ENCODE measurements at places on chromosomes 16 and 17.

- no peak for DNase-seq
Observed at GRCh38 chr17:53100126-53100525, 722.6 kb upstream of the KIF2B start.

DNA sequence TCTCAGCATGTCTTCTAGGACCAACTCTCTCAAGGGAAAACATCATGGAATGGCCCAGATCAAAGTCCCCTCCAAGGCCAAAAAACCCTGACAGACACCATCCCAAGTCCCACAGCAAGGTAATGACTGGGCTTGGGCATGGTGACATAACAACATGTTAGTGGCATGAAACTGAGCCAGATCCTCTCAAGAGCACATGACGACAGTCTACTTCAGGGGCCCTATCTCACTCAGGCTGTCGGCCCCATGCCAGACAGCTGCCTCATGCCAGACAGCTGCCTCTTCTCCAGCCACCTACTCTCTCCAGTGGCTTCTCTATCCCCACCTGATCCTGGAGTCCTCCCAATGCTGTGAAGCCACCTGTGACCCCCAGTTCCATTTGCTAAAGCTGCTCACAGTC is 18.4 kb downstream of the HSD11B2 start:
- no peak for DNase-seq

DNA sequence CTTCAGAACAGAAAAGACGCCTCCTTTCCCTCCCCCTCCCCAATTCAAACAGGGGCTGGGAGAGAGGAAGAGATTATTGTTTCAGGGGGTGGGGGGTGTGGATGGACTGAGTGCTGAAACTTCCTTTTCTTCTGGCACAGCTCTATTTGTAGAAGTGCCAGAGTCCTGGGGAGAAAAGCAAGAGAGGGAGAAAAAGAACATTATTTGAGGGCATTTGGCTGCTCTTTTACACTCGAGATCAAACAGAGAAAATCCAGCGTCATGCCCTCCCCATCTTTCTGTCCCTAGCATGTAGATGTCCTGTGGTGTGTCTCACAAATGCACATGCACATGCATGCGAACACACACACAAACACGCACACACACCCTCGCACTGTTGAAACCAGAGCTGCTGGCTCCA is 13.0 kb downstream of the ARL4D start:
- no peak for DNase-seq

GRCh38 chr16:3637371-3637923 is 17.0 kb upstream of the DNASE1 start:
- DNase-seq: no peak

GRCh38 chr17:6868582-6868981 is 37.1 kb upstream of the TEKT1 start:
- no peak for DNase-seq

- DNase-seq: no peak
Observed at GRCh38 chr16:2709588-2709984, 10.4 kb downstream of the PRSS27 start.

DNA sequence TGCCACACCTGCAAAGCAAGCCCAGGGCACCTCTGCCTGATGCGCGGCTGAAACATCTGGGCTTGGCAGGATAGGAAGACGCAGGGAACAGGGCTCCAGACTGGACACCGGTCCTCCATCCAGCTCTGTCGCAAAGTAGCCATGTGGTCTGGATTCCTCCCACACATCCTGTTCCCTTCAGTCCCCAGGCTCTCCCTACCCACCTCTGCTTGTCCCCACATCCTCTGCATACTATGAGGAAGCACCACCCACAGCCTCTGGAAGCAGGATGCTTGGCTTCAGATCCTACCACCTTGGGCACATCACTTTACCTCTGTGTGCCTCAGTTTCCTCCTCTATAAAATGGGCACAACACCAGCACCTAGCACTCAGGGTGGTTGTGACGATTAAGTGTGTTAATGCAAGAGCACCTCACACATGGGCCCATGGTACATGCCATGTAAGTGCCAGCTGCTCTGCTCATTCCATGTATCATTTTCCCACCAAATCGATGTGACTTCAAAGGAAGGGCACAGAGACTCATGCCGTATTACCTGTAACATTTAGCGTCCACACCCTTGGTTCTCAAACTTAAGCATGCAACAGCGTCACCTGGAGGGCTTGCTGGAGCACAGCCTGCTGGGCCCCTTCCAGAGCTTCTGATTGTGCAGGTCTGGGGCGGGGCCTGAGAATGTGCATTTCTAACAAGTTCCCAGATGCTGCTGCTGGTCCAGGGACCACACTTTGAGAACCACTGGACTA is 138.6 kb upstream of the SDK2 start:
- no peak for DNase-seq

GRCh38 chr17:45282683-45283644 is 21.1 kb upstream of the SPATA32 start:
- DNase-seq: no peak

GRCh38 chr16:21645261-21645721 is 7.1 kb downstream of the IGSF6 start:
- no peak for DNase-seq

DNA sequence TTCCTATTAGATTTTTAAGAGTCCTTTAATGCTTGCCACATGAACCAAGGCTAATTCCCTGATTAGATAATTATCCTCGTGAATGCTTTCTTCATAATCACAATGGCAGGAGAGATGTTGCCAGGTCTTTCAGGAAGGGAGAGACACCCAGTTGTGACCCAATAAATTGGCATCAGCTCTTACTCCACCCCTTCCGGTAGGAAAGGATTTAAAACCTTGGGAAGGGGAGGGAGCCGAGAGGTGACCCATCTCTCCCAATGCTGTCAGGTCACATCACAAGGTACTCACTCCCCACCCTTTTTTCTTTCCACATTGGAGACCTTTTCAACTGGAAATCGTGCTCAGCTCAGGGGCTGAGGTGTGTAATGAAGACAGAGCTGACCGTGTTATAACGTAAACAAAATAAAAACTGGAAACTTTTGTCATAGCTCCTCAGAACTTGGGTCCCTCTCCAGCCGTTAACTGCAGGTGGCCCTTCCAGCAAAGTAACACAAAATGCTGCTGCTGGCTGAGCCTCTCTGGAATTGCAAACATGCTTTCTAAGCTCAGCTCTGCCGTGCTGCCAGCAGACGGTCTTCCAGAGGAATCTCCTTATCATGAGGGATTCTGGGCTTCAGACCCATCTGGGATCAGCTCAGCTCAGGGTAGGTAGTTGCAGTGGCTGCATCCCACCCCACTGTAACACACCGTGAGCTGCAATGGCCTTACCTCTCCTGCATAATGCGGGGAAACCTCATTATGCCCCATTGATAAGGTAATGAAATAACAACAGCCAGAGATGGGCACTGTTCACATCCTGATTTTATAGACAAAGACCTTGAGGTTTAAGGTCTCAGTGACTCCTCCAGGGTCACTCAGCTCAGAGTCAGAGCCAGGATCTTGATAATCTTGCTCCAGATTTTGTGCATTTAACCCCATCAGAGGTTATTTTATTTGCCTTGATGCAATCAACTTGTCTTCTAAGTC is 15.6 kb downstream of the TMEM100 start:
- DNase-seq: no peak

DNA sequence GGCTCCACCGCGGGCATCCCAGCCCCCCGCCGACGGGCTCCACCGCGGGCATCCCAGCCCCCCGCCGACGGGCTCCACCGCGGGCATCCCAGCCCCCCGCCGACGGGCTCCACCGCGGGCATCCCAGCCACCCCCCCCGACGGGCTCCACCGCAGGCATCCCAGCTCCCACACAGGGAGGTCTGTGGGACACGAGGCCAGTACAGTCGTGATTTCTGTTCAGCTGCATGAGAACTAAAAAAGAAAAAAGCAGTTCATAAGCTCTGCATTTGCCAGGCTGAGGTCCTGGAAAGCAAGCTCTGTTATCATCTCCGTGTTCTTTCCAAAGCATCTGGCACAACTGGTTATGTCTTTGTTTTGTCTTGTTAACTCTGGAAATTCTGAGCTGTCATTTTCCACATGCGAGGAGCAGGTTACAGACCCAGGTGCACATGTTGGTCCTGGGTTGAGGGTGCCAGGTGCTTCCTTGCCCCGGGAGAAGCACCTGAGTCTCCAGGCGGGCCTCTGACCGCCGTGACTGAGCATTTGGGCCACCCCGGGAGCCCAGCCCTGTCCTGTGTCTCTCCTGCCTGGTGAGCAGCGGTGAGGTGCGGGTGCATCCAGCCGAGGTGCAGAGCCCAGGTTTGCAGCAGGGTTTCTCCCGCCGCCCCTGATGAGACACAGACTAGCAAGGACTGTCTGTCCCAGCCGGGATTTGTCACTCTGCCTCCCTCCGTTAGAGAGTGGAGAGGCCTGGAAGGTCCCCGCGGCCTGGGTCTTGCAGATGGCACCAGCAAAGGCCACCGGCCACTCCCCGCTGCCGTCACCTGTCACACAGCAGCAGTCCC is 9.9 kb upstream of the WFIKKN1 start:
- DNase-seq: no peak

- no peak for DNase-seq
Observed at GRCh38 chr17:4931963-4932362, at the start of gene GP1BA. GP1BA (plus strand) TSS chr17:4932277; CDS start chr17:4932605, 328 bp downstream.

GRCh38 chr17:81650951-81651350 is 5.4 kb downstream of the PDE6G start:
- DNase-seq: no peak

DNA sequence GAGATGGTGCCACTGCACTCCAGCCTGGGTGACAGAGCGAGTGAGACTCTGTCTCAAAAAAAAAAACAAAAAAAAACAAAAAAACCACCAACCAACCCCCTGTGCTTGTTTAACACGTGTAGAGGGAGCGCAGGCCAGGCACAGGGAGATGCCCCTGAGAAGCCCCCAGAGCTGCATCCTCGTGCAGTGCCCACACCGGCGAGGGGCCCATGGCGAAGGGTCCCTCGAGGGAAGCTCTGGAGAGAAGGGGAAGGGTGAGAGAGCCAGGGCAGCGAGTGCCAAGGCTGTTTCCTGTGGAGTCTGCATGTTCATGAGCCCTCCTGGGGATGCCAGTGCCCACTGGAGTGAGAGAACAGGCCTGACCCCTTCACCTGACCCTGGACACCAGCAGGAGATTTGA is 47.8 kb upstream of the GSE1 start:
- no peak for DNase-seq

- peak; percentile 58 for DNase-seq
Observed at GRCh38 chr16:89917773-89918452, 749 bp upstream of the MC1R start.

- no peak for DNase-seq
Observed at GRCh38 chr16:935684-936083, 35.1 kb downstream of the LMF1 start.

DNA sequence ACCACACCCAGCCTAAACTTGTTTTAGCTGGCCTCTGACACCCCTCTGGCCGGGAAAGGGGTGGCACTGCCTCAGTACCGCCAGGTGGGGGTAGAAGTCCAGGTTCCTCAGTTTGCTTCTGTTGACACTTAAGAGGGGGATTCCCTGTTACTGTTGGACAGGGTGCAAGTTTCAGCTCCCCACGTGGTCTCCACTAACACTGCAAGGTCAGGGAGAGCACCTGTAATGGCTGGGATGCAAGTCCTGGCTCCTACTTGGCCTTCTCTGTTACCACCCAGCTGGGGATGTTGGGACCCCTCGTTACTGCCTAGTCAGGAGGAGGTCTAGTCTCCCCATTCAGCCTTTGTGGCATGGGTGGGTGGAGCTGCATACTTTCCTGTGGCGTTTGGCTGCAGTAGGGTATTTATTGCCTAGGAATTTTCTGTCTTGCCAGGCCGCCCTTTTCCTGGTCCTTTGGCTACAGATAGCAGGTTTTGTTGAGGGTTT is 10.6 kb upstream of the MFAP4 start:
- DNase-seq: no peak

- DNase-seq: no peak
Observed at GRCh38 chr17:50565402-50566350, 5.2 kb downstream of the CACNA1G start.

DNA sequence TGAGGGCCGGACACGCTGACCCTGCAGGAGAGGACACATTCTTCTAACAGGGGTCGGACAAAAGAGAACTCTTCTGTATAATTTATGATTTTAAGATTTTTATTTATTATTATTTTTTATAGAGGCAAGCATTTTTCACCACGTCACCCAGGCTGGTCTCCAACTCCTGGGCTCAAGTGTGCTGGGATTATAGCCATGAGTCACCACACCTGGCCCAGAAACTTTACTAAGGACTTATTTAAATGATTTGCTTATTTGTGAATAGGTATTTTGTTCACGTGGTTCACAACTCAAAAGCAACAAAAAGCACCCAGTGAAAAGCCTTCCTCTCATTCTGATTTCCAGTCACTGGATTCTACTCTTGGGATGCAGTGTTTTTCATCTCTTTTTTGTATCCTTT is 2.3 kb upstream of the SERPINF1 start:
- DNase-seq: no peak

DNA sequence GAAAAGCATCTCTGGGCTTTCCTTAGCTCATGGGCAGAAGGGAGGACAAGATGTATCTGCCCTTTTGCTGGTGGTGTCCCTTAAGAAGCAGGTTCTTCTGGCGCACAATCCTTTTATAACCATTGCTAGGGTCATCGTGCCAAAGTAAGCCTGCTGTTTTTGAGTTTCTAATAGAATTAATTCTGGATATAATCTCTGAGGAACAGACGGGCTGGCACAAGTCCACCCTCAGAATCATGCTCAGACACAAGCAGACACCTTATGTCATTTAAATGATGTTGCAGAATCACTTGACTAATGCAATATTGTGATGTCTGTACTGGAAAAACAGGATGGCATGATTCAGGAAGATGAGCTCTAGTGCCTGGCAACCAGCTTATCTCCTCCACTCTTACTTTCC is 18.8 kb upstream of the MMD start:
- DNase-seq: no peak

GRCh38 chr17:53101706-53102105 is 721.0 kb upstream of the KIF2B start:
- DNase-seq: no peak

DNA sequence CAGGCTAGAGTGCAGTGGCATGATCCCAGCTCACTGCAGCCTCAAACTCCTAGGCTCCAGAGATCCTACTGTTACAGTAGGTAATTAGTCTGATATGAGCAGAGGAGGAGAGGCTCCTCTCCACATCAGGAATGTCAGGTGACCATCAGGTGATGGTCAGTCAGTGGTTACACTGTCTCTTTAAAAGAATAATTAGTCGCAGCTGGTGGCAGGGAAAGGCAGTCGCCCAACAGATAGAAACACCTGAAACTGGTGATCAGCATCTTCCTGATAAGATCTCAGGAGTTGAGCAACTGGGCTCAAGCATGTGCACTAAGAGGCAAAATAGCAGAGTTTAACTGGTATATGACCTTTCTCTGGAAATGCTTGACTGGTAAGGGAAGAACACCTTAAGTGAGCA is 21.5 kb upstream of the ABCA5 start:
- DNase-seq: no peak
